ENCODE measurements at places on chromosomes 6 and 20. TPM values are rescaled to one million over a fixed set of nuclear protein-coding genes. Genes with fewer than 3 reads are reported as not detected.

Gene ROMO1
- 89.2 TPM for polyA plus RNA-seq

Gene IRF4
- polyA plus RNA-seq, result 0.52 TPM

Gene PGBD1
- 6.2 TPM for polyA plus RNA-seq

Gene ZBP1
- 0.10 TPM for polyA plus RNA-seq

Gene UBE2C
- polyA plus RNA-seq, result 50.4 TPM

Gene ADTRP
- polyA plus RNA-seq, result 0.12 TPM

Gene DEFB132
- not detected for polyA plus RNA-seq

Gene TMEM151B
- 0.48 TPM for polyA plus RNA-seq

Gene KCNK5
- polyA plus RNA-seq, result 1.7 TPM

Gene TP53TG5
- 0.69 TPM for polyA plus RNA-seq

Gene SYNGAP1
- 19.8 TPM for polyA plus RNA-seq

Gene RWDD1
- 59.1 TPM for polyA plus RNA-seq

Gene ASIP
- polyA plus RNA-seq, result 0.27 TPM

Gene WFDC5
- polyA plus RNA-seq, result not detected

Gene CNKSR3
- polyA plus RNA-seq, result 20.4 TPM

Gene RSPO3
- 21.3 TPM for polyA plus RNA-seq

Gene HCRTR2
- polyA plus RNA-seq, result not detected

Gene SIRPB2
- 1.3 TPM for polyA plus RNA-seq

Gene LTA
- polyA plus RNA-seq, result not detected

Gene UNC5CL
- 3.6 TPM for polyA plus RNA-seq

Gene PRSS16
- 0.17 TPM for polyA plus RNA-seq
